ENCODE measurements at places on chromosomes 6 and 20.

GRCh38 chr6:144327081-144327480 is 41.9 kb downstream of the UTRN start:
- DNase-seq: no peak

GRCh38 chr6:73585566-73586415 is 65.0 kb upstream of the EEF1A1 start:
- no peak for DNase-seq

- no peak for DNase-seq
Measured at GRCh38 chr6:159665868-159666635, 27.0 kb downstream of the SOD2 start.

GRCh38 chr6:167140589-167141474 is 16.9 kb downstream of the GPR31 start:
- no peak for DNase-seq

DNA sequence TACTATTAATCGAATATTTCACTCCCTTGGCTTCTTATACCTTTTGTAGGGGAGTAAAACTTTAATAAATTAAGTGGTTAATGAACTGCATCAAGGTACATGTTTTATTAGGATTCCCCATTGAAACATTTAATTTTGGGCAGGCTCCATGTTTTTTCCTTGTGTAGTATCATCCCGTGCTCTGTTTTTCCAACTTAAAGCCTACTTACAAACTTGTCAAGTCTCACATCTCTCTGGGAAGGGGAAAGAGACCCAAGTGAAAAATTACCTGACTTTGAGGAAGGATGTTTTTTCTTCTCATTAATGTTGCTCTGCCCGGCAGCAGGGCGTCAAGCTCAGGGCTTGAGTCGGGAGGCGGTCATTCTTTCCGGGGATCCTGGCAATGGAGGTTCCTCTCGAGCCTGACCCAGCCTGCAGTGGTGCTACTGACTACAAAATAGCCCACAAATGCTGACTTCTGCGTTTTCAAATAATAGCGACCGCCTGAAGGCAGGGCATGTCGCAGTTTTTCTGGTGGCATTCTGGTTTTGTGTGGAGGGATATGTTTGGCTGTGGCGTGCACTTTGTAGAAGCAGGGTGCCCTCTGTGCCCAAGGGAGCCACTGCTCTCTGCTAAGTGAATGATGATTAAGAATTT is 2.4 kb downstream of the DSP start:
- no peak for DNase-seq

DNA sequence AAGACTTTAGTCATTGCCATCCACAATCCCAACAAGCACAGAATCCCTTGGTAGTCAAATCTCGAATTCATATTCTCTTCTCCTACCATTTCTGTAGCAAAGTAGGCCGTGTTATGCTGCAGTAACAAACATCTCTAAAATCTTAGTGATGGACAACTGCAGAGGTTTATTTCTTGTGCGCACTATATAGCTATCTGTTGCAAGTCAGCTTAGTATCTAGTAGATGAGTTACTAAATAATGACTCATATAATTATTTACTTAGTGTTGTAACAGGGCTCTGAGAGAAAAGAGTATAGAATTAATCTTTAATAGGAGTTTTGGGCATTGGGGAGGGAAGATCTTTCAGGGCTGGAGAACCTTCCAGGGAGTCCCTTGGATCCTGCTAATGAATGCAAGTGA is 73.3 kb downstream of the CAP2 start:
- DNase-seq: no peak

DNA sequence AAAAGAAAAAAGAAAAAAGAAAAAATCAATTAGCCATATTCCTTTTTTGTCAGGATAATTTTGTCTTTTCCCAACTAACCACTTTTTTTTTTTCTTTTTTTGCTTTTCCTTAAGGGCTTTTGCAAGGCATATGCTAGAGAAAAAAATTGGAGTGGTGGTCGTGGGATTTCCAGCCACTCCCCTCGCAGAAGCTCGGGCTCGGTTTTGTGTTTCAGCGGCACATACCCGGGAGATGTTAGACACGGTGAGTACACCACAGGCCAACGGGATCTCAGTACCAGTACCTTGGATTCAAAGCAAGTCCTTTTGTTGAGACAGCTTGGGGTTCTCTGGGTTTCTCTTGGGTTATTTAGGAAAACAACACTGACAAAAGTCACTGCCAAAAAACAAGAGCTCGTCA is 61.2 kb upstream of the ISM1 start:
- no peak for DNase-seq

DNA sequence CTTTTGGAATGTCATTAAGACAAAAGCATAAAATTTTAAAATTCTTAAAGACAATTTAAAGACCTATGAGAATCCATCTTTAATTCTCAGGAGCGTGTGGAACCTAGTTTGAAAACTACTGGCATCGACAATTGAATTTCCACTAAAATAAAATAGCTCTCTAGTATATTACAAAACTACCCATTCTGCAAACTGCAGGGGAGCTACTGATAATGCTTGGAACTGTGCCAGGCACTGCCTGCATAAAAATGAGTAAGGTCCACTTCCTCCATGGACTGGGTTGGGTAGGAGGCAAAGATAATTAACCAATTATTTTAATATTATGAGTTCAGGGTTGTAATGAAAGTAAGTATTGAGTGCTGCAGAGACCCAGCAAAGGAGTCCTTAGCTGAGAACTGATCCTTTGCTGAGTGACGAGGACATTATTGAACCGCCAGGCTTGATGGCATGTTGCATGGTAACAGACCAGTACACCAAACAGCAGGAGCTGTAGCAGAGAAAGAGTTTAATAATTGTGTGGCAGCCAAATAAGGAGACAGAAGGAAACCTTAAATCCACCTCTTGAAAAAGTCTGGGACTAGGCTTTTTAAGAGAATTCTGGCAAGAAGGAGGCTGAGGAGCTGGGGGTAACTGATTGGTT is 261.3 kb downstream of the ESR1 start:
- DNase-seq: no peak

DNA sequence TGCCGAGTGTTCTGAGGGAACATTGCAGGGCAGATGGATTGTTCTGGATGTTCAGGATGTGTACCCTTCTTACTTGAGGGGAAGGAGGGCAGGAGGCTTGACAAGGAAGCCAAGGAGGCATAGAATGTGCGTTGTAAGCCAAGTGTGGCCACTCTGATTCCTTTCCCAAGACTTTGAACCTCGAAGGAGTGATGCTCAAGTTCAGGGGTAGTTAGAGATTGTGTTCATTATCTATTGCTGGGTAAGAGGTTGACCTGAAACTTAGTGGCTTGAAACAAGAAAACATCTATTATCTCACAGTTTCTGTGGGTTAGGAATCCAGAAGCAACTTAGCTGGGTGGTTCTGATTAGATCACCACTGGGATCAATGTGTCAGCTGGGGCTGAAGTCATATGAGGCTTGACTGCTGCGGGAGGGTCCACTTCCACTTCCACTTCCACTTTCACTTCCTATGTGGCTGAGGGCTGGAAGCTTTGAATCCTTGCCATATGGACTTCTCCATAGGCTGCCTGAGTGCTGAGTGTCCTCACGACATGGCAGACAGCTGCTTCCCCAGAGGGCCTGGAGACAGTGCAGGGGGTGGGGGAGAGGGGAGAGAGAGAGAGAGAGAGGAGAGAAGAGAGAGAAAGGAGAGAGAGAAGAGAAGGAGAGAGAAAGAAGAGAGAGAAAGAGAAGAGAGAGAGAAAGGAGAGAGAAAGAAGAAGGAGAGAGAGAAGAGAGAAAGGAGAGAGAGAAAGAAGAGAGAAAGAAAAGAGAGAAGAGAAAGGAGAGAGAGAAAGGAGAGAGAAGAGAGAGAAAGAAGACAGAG is 6.9 kb upstream of the CD40 start:
- DNase-seq: no peak

DNA sequence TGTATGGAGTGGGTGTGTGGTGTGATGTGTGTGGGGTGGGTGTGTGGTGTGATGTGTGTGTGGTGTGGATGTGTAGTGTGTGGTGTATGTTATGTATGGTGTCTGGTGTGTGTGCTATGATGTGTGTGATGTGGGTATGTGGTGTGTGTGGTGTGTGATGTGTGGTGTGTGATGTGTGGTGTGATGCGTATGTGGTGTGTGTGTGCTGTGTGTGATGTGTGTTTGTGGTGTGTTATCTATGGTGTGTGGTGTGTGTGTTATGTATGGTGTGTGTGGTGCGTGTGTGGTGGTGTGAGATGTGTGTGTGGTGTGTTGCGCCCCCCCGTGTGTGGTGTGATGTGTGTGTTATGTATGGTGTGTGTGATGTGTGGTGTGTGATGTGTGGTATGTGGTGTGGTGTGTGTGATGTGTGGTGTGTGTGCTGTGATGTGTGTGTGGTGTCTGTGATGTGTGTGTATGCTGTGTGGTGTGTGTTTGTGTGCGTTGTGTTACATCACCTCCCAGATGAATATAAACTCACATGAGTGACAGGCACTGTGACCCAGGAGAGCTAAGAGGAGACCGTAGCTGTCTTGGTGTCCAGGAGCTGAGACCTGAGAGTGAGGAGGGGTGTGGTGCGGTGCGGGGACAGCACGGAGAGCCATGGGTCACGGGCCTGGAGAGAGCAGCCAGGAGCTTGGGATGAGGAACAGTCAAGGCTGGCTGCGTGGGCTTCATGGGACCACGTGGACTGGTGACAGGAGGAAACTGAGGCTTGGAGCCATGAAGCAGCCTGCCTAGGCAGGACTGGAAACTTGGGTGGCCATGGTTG is 8.8 kb downstream of the DLGAP4 start:
- DNase-seq: no peak

- no peak for DNase-seq
Measured at GRCh38 chr6:134984821-134985220, 34.9 kb upstream of the ALDH8A1 start.

- DNase-seq: no peak
Measured at GRCh38 chr20:39070484-39071231, 108.5 kb downstream of the DHX35 start.

- no peak for DNase-seq
Measured at GRCh38 chr6:157150076-157150475, 173.2 kb downstream of the TMEM242 start.

DNA sequence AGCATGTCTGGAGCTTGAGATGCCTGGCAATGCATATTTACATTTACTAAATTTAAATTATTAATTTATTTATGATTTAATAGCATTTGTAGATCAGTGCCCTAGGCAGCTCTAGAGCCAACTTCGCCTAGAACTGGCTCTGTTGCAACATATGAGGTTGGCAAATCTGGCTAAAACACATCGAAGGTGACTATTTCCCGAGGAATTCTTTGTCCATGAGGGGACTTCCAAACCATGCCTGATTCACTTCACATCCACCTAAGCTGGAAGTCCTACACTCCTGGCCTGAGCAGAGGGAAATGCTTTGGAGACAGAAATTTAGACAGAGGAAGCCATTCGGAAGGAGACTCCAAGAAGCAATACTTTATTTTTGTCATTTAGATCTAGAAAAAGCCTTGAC is 211.0 kb upstream of the ARG1 start:
- DNase-seq: no peak

GRCh38 chr6:52336919-52337561 is 24.9 kb upstream of the PAQR8 start:
- no peak for DNase-seq

GRCh38 chr20:44273231-44274215 is 26.4 kb downstream of the GDAP1L1 start:
- DNase-seq: no peak

GRCh38 chr20:6466075-6466810 is 301.2 kb upstream of the BMP2 start:
- DNase-seq: no peak

- DNase-seq: no peak
Measured at GRCh38 chr6:154267508-154268106, 89.0 kb downstream of the IPCEF1 start.

DNA sequence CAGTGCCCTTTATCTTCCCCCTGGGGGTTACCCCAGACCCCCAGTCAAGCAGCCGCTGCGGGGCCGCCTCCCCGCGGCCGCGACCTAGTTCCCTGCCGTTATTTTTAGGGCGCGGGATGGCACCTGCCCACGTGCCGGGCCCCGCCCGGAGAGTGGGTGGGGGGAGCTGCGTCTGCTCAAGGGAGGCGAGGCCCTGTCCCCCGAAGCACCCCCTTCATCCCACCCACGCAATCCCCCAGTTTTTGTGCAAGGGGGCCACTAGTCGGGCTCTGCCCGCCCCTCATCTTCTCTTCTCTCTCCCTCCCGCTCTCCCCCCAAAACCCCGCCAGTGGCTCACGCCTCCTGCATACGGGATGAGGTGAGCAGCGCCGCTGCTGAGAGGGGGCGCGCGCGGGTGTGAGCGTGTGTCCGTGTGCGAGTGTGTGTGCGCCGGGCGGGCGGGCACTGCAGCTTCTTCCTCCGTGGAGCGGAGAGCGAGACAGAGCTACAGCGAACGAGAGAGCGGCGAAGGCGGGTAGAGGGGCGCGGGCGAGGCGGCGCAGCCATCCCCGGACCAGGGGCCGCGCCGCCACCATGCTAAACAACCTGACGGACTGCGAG is at the start of gene SLC12A5:
TSS of gene SLC12A5 (plus strand) at position 444 of the 600 bp plus-strand sequence. CDS start at position 574, 130 bp downstream.
- DNase-seq: no peak

- no peak for DNase-seq
Measured at GRCh38 chr20:44247131-44247571, at the start of gene GDAP1L1. TSS of gene GDAP1L1 (plus strand) at chr20:44247308. CDS start at chr20:44247335, 27 bp downstream.

GRCh38 chr6:13175087-13175486 is 153.2 kb downstream of the TBC1D7 start:
- no peak for DNase-seq

DNA sequence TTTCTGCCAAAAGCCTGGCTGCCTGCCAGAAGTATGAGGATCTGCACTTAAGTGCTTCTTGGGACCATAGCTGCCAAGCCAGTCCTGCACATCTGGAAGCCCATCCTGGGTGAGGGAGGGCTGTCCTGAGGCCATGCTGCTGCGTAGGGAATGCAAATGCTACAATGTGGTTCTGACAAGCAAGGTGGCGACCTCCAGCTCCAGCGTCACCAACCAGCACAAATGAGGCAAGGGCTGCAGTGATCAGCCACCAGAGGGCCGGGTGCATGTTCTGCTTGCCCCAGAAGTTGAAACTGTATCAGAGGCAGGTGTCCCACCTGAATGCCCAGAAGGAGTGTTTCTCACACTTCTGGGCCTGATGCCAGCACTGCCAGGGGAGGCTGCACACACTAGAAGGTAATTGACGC is 99.1 kb upstream of the KCNQ5 start:
- no peak for DNase-seq

DNA sequence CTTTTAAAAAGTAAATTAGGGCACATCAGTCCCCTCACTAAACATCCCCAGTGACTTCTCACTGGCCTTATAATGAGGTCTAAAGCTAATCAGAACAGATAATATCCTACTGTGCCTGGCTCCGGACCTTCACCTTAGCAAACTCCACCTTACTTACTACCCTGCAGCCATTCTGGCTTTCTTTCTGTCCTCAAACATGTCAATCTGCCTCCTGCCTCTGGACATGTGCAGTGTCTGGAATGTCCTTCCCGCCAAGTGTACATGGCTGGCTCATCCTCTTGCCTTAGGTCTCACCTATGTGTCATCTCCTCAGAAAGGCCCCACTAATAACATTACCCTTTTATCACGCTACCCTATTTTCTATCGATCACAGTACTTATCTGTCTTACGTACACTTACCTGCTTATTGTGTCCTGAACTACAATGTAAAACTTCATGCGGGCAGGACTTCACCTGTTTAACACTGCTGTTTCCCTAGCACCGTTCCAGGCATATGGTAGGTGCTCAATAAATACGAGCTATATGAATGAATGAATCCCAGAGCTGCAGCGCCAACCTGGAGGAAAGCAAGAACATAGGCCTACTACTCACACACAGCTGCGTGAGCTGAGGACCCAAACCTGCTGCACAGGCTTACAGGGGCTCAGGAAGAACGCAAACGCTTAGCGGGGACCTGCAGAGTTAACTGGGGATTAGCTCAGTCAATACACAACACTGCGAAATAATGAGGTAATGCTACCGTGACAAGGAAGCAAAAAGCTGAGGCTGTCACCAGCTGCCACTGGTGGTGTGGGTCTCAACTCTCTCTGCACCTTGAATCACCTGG is 991 bp downstream of the UQCC2 start:
- DNase-seq: no peak

- DNase-seq: no peak
Measured at GRCh38 chr6:139019722-139020121, 8.8 kb upstream of the ABRACL start.

All from psoas muscle (tissue), 8 donors.